ENCODE measurements at places on chromosomes 5 and 9.

- no peak for DNase-seq
Measured at GRCh38 chr5:154588091-154588774, 110.2 kb upstream of the HAND1 start.

DNA sequence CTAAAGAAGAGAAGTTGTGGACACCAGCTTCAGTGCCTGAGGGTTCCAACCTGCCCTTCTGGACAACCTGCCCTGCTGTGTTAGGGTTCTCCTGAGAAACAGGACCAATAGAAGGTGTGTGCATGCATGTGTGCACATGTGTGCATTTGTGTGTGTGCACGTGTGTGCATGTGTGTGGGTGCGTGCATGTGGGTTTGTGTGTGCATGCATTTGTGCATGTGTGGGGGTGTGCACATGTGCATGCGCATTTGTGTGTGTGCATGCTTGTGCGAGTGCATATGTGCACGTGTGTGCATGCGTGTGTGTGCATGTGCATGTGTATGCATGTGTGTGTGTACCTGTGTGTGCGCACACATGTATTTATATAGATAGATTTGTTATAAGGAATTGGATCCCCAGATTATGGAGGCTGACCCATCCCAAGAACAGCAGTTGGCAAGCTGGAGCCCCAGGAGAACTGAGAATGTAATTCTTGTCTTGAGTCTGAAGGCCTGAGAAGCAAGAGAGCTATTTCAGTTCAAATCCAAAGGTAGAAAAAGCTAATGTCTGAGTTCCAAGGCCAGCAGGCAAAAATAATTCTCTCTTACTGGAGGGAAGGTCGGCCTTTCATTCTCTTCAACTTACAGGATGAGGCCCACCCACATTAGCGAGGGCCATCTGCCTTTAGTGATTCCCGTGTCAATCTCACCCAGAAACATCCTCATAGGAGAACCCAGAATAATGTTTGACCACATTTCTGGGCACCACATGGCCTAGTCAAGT lies 62.9 kb upstream of the SYNPO start:
- no peak for DNase-seq

DNA sequence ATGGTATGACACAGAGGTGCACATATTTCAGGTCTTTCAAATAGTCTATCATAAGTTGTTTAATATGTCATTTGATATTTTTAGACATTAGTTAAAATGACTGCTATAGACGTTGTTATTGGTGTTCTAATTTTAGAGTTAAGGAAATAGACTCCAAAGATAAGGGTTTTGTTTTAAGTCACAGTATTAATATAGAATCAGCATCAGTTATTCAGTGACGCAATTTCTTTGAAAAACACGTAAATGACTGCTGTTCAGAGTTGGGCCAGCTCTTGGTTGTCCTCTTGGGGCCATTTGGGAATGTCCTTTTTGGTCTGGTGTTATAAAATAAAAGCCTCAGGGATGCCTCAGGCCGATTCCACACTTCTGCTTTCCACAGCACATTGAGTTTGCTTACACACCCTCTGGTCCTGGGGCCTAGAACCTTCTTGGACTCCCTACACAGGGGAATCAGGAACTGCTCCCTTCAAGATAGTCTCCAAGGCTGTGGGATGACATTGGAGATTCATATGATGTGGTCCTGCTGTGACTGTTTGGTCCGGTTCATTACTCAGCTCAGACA lies 14.3 kb downstream of the OTULIN start:
- no peak for DNase-seq

- no peak for DNase-seq
Measured at GRCh38 chr5:88880201-88880600, 2.8 kb downstream of the MEF2C start.

- no peak for DNase-seq
Measured at GRCh38 chr9:134967547-134967930, 49.8 kb upstream of the FCN1 start.

GRCh38 chr5:54803471-54804011 lies 181.9 kb downstream of the ESM1 start:
- no peak for DNase-seq

DNA sequence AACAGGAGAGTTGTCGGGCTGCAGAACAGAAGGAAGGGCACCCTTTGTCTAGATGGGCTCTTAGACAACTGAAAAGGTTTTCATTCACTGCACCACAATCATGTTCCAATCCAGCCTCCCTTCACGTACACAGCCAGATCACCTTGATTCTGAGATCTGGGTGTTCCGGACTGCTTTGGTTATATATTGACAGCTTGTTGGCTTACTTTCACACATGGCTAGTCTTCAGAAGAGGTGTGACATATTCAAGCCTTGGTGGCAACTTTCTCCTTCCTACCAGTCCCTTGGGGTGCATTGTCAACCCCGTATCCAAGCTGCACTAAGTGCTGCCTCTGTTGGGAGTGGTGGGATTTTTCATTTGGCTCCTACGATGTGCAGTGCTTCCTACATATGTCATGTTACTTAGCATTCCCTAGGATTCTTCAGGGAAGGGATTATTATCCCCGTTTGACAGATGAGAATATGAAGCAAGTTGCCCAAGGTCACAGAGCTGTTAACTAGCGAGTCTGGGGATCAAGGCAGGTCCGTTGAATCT lies 100.6 kb downstream of the LIFR start:
- DNase-seq: no peak

DNA sequence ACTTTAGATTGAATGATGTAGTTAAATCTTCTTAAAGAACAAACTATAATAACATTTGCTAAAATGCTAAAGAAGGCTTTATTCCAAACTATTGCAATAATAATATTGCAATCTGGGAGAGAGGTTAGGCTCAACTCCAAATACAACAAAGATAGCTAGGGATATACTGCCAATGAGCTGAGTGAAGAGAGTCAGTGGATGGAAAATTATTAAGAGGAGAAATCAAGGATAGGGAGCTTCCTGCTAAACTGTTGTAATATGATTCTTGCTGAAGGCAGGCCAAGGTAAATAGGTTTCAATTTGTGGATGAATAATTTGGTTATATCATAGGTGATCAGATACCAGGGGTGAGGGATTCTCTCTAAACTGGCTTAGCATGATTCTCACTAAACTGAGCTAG lies 1651.5 kb downstream of the EFNA5 start:
- no peak for DNase-seq

DNA sequence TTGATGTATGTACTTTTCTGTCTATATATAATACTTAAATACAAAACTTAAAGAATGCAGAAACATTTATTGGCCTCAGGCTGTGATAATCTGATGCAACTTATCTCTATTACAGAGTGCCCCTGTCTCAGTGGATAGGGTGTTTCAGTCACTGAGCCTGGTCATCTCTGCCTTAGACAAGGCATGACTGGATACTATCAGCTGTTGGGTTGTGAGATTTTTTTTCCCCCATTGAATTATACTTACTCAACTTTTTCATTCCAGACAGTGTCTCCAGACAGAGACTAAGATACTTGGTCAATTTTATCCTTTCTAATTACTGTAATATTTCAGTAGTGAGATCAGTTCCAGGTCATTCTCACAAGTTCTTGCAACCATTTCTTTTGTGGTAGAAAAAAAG lies 26.7 kb downstream of the XRCC4 start:
- no peak for DNase-seq

GRCh38 chr9:132241840-132242620 lies 80.2 kb downstream of the NTNG2 start:
- no peak for DNase-seq

GRCh38 chr5:87410931-87411330 lies 1.8 kb downstream of the CCNH start:
- no peak for DNase-seq

GRCh38 chr9:13113751-13114150 lies 165.7 kb downstream of the MPDZ start:
- no peak for DNase-seq

DNA sequence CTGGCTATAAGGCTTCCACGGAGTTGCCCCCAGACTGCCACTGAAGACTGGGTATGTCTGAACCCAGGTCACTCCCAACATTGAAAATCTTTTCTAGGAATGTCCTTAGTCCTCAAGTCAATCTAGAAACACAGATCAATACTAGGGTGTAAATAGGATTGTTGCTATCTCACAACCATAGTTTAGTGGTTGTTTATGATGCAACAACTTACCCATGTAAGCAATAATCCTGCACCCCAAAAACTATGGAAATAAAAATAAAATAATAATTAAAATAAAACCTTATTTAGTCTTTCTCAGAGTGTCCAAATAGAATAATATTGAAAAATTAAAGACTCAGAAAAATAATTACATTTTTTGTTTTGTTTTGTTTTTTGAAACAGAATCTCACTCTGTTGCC lies 66.3 kb upstream of the FUBP3 start:
- no peak for DNase-seq

- peak; percentile 52 for DNase-seq
Measured at GRCh38 chr5:151448038-151448985, 909 bp downstream of the SLC36A1 start.

DNA sequence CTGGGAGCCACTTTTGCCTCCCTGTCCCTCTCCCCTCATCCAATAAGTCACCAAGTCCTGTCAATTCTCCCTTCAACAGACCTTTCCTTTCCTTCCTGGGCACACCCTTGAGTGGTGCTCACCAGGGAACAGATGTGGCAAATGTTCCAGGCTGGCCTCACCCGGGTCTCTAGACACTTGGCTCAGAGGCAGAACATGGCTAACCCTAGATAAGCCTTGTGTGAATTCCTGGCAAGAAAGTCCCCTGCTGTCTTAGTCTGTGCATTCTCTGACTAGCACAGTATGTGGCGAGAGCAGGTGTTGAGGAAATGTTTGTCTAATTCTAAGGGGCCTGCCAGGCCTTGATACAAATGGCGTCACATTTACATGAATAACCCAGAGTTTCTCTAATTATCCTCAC lies 41.2 kb upstream of the PTGS1 start:
- DNase-seq: no peak

GRCh38 chr9:120855827-120856670 lies 13.3 kb upstream of the PSMD5 start:
- no peak for DNase-seq

- DNase-seq: no peak
Measured at GRCh38 chr5:121870489-121870888, 18.8 kb downstream of the FTMT start.

- DNase-seq: no peak
Measured at GRCh38 chr5:157230610-157231009, 35.3 kb upstream of the CYFIP2 start.

GRCh38 chr5:40904205-40904993 lies 4.9 kb upstream of the C7 start:
- no peak for DNase-seq

DNA sequence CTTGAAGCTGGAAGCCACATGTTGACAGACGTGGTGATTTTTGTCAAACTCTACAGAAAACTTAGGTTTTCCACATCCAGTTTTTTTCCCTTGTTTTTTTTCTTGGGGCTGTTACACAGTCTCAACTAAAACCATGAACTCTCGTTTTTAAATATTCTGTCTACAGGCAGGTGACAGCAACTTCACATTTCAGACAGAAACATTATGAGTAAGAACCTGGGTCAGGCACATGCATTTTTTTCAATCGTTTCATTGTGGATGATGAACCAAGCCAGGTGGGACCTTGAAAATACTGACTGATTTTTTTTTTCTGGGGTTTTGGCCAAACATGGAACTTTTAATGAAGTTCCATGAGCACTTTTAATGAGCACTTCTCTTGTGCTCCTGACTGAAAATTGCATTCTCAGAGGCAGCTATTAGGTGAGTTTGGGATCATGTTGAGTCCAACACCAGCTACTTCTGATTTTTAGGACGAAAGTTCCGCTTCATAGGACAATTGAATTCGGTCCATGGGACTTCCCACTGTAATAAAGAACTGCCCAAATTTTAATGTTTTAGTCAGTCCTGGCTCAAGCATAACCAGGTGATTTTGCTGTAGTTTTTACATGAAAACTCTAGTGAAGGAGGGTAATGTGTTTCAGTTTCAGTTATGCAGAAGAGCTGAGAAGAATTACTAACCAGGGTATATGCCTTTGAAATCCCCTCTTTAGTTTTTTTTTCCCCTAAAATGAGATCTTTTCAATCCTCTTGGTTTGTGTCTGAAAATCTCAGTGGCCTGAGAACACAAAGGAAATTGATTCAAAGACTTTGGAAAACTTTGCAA lies 93.2 kb upstream of the ADAMTS16 start:
- DNase-seq: no peak

DNA sequence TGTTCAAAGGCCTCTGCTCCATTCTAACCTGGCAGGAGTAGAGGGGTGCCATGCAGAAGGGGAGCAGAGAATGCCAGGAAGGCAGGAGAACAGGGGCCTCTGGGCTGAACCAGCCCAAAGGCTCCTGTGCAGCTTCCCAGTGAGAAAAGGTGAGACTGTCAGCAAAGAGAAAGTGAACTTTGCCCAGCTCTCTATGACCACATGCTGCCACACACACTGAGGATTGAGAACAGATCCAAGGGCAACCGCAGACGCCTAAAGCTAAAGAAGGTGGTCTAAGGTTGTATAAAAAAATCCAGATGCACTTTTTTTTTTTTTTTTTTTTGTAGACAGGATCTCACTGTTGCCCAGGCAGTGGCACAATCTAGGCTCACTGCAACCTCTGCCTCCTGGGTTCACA lies 51.4 kb downstream of the ALDH7A1 start:
- no peak for DNase-seq

GRCh38 chr5:173746047-173746646 lies 129.7 kb upstream of the BOD1 start:
- DNase-seq: no peak

Data from C1 segment of cervical spinal cord (tissue), 14 donors.